Spinal cord (tissue), 10 donors: ENCODE measurements at places on chromosomes 5 and 9. TPM values are rescaled to one million over a fixed set of nuclear protein-coding genes. Genes with fewer than 3 reads are reported as not detected.
A peak's percentile ranks its signal among the peaks of the same experiment; 100 is the strongest.

ADAMTSL2 gene
- 8.6 TPM for polyA plus RNA-seq

GRCh38 chr9:84317563-84317962 lies 23.0 kb downstream of the SLC28A3 start:
- no peak overlapping the region for H3K4me3 ChIP-seq
- H3K36me3 ChIP-seq = no peaks in the 10 kb centered on the region
- H3K27me3 ChIP-seq = no peaks in the 10 kb centered on the region
- no peak for DNase-seq

DNA sequence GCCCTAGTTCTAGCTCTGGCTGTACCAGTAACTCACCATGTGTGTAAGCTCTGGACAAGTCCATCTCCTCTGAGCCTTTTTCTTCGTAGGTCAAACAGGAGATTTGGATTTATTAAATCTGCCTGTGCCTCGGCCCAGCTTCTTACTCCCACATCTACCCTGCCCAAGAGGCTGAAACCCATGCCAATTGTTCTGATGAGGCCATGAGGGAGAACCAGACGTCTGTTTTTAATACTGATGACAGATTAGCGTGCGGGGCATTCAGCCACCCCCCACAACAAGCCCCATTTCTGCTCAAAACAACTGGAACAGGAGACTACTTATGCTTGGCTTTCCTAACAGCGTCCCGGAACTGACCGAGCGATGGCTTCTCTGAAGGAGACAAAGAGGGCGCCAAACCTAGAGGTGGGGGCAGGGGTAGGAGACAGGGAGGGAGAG lies 81.2 kb upstream of the TRIM32 start:
- DNase-seq = no peak
- no peak overlapping the region for H3K4me3 ChIP-seq
- no peaks in the 10 kb centered on the region for H3K27me3 ChIP-seq
- H3K27ac ChIP-seq = no peak overlapping the region
- no peaks in the 10 kb centered on the region for H3K4me1 ChIP-seq

GRCh38 chr5:167889276-167889675 lies 402.2 kb upstream of the WWC1 start:
- no peaks in the 10 kb centered on the region for H3K4me1 ChIP-seq
- H3K4me3 ChIP-seq = no peak overlapping the region
- no peaks in the 10 kb centered on the region for H3K27me3 ChIP-seq
- DNase-seq = no peak
- no peak overlapping the region for H3K27ac ChIP-seq

DNA sequence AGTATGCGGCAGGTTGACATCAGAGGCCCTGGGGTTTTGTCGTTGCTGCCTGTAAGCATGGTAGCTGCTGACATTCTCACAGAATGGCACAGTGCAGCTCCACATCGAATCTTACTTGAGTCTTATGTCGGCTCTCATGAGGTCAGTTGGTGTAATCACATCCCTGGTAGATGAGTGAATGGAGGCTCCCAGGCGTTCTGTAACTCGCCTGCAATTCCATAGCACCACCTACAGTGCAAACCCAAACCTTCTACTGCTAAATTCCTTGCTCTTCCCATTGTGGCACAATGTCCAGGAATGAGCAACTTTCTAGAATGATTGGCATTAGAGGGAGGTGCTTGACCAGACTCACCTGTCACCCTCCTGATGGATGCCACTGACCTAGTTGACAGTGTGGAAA lies 578.4 kb downstream of the CCDC171 start:
- H3K36me3 ChIP-seq = no peaks in the 10 kb centered on the region
- no peak overlapping the region for H3K4me3 ChIP-seq
- H3K27ac ChIP-seq = no peak overlapping the region
- no peak for DNase-seq

GRCh38 chr9:107067739-107068416 lies 204.9 kb downstream of the ZNF462 start:
- H3K4me1 ChIP-seq = no peaks in the 10 kb centered on the region
- no peaks in the 10 kb centered on the region for H3K36me3 ChIP-seq
- H3K4me3 ChIP-seq = no peak overlapping the region
- no peak overlapping the region for H3K27ac ChIP-seq

GRCh38 chr9:92512622-92513021 lies 23.2 kb downstream of the ECM2 start:
- H3K4me3 ChIP-seq = no peak overlapping the region
- no peak for DNase-seq
- no peaks in the 10 kb centered on the region for H3K27me3 ChIP-seq
- no peaks in the 10 kb centered on the region for H3K36me3 ChIP-seq

PAEP gene
- polyA plus RNA-seq = 0.42 TPM

DNA sequence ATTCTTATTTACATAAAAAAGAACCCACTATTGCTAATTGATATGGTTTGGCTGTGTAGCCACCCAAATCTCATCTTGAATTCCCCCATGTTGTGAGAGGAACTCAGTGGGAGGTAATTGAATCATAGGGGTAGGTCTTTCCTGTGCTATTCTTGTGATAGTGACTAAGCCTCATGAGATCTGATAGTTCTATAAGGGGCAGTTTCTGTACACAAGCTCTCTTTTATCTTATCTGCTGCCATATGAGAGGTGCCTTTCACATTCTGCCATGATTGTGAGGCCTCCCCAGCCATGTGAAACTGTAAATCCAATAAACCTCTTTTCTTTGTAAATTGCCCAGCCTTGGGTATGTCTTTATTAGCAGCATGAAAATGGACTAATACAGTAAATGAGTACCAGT lies 58.2 kb upstream of the PRR16 start:
- H3K27me3 ChIP-seq = no peaks in the 10 kb centered on the region
- no peak overlapping the region for H3K4me3 ChIP-seq
- no peak overlapping the region for H3K27ac ChIP-seq
- H3K36me3 ChIP-seq = no peaks in the 10 kb centered on the region
- no peaks in the 10 kb centered on the region for H3K4me1 ChIP-seq

GRCh38 chr9:131635892-131636291 lies 90.6 kb downstream of the PRRT1B start:
- no peak overlapping the region for H3K27ac ChIP-seq
- peaks cover 22% of the 10 kb centered on the region for H3K36me3 ChIP-seq
- no peak overlapping the region for H3K4me3 ChIP-seq
- no peak for DNase-seq

DNA sequence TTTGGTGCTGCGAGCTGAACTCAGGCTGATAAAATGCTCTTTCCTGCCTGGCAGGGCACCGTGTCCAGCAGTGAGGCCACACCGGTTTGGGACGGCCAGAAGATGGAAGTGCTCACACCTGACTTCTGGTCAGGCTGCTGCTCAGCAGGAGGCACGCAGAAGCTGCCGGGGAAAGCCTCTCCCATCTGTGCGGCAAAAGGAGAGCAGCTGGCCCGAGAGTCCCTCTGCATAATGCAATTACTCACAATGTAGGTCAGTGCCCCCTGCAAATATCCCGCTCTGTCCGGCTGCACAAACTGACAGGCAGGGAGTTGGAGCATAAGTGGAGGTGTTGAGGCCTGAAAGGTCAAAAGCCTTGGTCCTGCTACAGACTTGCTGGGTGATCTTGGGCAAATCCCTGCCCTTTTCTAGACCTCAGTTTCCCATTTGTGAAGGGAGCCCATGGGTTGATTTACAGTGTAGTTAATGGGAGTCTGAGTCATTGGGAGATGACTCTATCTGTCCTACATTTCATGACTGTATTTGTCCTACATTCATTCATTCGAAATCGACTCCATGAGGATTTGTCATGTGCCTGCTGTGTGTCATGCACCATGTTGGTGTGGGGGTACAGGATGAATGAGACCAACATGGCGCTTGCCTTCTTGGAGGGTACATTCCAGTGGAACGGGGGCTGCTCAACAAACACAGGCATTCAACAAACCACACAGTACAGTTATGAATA lies 61.8 kb upstream of the TBC1D2 start:
- H3K27me3 ChIP-seq = no peaks in the 10 kb centered on the region
- peaks cover 25% of the 10 kb centered on the region for H3K4me1 ChIP-seq
- H3K36me3 ChIP-seq = peaks cover 13% of the 10 kb centered on the region
- no peak for DNase-seq

DNA sequence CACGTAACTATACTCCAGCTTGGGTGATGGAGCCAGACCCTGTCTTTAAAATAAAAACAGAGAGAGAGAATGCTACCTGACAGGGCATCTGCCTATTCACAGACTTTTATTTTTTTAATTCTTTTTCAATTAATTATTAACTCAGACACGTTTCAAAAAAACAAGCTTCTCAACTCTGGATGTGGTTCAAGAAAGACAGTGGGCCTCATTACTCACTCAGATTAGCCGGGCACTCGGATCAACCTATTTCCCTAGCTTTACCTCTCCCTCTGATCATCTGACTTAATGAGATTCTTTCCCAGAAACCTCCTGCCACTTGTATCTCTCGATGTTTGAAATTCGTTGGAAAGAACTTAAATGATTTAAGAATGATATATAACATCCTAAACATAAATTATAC lies 134.1 kb downstream of the TRPM6 start:
- no peaks in the 10 kb centered on the region for H3K4me1 ChIP-seq
- H3K36me3 ChIP-seq = no peaks in the 10 kb centered on the region
- no peak overlapping the region for H3K27ac ChIP-seq
- no peaks in the 10 kb centered on the region for H3K27me3 ChIP-seq

HTR1A gene
- polyA plus RNA-seq = 4.5 TPM

- no peaks in the 10 kb centered on the region for H3K36me3 ChIP-seq
- H3K4me3 ChIP-seq = no peak overlapping the region
- H3K4me1 ChIP-seq = no peaks in the 10 kb centered on the region
- DNase-seq = no peak
- H3K27ac ChIP-seq = no peak overlapping the region
These were observed 12.0 kb upstream of the AOPEP start for GRCh38 chr9:94714494-94714893.

THBS4 gene
- polyA plus RNA-seq = 30.1 TPM

TRAF1 gene
- 6.8 TPM for polyA plus RNA-seq

DNA sequence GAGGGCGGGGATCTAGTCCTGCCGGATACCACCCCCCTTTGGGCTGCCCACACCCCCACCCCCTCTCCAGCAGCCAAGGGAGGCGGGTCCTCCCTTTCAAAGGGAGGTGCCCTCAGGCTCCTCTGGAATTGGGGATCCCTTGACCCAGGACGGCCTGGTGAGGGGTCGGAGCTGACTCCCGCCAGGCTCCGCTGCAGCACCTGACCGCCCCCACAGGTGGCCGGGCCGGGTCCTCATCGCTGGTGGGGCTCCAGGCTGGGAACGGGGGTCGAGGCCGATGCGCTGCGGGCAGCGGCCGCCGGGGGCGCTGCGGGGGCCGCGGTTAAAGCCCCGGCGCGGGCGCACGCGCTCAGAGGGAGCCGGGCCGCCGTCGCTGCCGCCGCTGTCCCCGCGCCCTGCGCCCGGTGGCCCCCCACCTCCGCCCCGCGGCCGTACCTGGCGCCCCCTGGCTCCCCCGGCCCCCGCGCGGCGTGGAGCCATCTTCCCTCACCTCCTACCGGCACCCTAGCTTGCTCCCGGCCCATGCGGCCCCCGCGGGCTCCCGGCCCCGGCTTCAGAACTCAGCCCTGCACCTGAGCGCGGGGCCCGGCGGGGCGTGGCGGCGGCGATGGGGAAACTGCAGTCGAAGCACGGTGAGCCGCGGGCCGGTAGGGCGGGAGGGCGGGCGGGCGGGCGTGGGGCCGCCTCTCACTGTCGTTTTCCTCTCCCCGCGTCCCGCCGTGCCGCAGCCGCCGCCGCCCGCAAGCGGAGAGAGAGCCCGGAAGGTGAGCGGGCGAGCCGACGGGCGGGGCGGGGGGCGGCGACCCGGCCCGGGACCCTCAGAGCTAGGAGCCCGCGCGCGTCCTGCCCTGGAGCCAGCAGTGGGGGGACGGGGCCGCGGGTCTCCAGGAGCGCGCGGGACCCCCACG lies at the start of gene NKD2:
Gene NKD2, plus strand, starts transcription at position 352 of the 908 bp plus-strand sequence. Its CDS starts 256 bp downstream, at position 608.
- peaks cover 41% of the 10 kb centered on the region for H3K27me3 ChIP-seq
- peaks cover 67% of the 10 kb centered on the region for H3K4me1 ChIP-seq
- H3K27ac ChIP-seq = no peak within 1 kb of the TSS
- peaks cover 22% of the 10 kb centered on the region for H3K36me3 ChIP-seq
- H3K4me3 ChIP-seq = peak within 1 kb of the TSS; percentile 45

PCDHGB6 gene
- polyA plus RNA-seq = 22.0 TPM

DNA sequence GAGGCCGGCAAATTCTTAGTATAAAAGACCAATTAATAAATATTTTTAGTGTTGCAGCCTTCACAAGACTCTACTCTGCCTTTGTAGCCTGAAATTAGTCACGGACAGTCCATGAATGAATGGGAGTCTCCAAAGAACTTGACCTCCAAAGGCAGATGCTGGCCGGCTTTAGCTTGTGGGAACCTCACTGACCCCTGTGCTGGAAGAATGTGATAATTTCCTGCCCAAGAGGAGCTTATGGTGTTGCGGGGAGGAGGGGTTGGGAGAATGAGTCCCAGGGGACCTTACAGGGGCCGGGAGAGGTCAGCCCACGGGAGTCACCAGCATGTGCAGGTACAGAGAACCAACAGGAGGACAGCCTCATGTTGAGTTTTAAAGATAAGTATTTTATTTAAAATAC lies 143.1 kb downstream of the IRX2 start:
- no peaks in the 10 kb centered on the region for H3K27me3 ChIP-seq
- DNase-seq = no peak
- H3K4me1 ChIP-seq = no peaks in the 10 kb centered on the region
- no peak overlapping the region for H3K4me3 ChIP-seq
- H3K36me3 ChIP-seq = no peaks in the 10 kb centered on the region

DNA sequence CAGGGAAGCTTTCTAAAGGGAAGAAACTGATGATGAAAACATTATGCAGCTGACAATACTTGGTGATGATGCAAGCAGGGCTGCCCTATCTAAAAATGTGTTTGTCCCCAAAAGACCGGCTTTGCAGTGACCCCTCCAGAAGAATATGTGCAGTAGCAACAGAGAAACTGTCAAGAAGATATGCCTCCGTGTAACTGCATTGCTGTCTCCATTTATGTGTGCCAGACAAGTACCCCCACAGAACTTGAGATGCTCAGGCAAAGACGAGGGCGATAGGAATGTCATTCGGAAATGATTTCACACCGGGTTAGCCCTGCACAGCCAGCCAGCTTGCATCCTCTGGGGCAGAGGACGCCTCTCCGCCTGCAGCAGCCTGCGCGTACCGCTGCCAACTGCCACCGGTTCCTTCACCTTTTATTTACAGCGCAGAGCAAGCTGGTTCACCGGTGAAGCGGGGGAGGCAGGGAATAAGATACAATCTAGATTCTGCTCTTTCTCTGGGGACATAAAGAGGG lies 2.0 kb downstream of the GABBR2 start:
- H3K4me1 ChIP-seq = peaks cover 36% of the 10 kb centered on the region
- H3K27me3 ChIP-seq = peaks cover 19% of the 10 kb centered on the region
- H3K36me3 ChIP-seq = peaks cover 4% of the 10 kb centered on the region
- H3K4me3 ChIP-seq = peak overlapping the region; percentile 56

- H3K36me3 ChIP-seq = no peaks in the 10 kb centered on the region
- no peaks in the 10 kb centered on the region for H3K27me3 ChIP-seq
- H3K4me3 ChIP-seq = peak overlapping the region; percentile 73
- H3K4me1 ChIP-seq = peaks cover 8% of the 10 kb centered on the region
- DNase-seq = no peak
These were observed 230 bp downstream of the SLC44A1 start for GRCh38 chr9:105244734-105245028.
